ENCODE measurements at places on chromosomes 16 and 17. TPM values are rescaled to one million over a fixed set of nuclear protein-coding genes. Genes with fewer than 3 reads are reported as not detected.

Gene KRT20
- total RNA-seq = not detected

Gene C1QTNF8
- total RNA-seq = not detected

Gene SOCS3
- total RNA-seq = 335 TPM

Gene PDIA2
- total RNA-seq = 1.5 TPM

Gene SLC6A2
- total RNA-seq = 0.48 TPM

- DNase-seq = no peak
Measured at GRCh38 chr17:12388226-12388625, 277.5 kb upstream of the MYOCD start.

- DNase-seq = no peak
Measured at GRCh38 chr17:55354941-55355340, 66.7 kb downstream of the MMD start.

GRCh38 chr16:6447021-6447790 is 885.4 kb upstream of the RBFOX1 start:
- DNase-seq = no peak

DNA sequence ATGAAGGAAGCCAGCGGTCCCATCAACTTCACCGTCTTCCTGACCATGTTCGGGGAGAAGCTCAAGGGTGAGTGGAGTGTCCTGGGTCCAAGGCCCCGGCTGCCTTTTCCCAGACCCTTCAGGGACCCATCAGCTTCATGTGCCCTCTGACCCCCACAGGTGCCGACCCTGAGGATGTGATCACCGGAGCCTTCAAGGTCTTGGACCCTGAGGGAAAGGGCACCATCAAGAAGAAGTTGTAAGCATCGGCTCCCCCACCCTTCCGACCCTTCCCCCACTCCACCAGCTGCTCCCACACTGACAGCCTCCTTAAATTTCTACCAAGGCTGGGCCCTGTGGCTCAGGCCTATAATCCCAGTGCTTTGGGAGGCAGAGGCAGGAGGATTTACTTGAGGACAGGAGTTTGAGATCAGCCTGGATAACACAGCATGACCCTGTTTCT is 1.9 kb downstream of the MYL11 start:
- no peak for DNase-seq

DNA sequence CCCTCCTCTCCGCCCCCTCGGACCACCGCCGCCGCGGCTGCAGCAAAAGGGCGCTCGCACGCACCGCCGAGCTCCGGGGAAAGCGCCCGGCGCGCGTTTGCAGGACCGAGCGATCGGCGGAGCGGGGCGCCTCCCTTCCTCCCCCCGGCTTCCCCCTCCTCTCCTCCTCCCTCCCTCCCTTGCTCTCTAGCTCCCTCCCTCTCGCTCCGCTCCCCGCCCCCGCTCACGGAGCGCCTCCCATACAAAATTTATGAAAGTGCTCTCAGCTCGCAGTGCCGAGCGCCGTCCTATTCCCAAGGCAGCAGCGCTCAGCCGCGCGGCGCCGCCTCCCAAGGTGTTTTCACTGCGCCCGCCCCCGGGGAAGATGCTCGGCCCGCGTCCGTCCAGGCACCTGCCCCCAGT is at the start of gene RTN4RL1:
Gene RTN4RL1 (minus strand): TSS at position 115 of the 402 bp plus-strand sequence. CDS start 469 bp downstream, outside the sequence.
- no peak for DNase-seq

- DNase-seq = no peak
Measured at GRCh38 chr17:4741544-4741943, 1.8 kb upstream of the CXCL16 start.

DNA sequence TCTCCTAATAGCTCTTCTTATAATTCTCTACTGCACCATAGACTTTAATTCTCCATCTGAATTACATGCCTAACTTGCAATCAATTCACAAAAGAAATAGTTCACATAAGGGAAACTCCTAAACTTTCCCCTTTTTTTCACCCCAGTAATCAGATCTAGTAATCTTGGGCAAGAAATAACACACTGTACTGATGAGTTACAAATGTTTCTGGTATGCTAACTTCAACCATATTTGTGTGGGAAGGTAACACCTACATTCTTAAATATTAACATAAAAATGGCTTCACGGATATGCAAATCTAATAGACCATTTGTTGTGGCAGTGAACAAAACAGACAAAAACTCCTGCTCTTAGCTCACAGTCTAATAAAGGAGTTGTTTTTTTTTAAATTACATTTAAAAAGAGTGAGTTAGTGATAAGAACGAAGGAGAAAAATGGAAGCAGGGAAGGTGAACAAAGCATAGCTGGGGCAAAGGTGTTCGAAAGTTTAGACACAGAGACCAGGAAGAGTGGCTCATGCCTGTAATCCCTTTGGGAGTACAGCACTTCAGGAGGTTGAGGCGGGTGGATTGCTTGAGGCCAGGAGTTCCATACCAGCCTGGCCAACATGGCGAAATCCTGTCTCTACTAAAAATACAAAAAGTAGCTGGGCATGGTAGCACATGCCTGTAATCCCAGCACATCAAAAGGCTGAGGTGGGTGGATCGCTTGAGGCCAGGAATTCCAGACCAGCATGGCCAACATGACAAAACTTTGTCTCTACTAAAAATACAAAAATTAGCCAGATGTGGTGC is 34.8 kb downstream of the CMTM3 start:
- no peak for DNase-seq

DNA sequence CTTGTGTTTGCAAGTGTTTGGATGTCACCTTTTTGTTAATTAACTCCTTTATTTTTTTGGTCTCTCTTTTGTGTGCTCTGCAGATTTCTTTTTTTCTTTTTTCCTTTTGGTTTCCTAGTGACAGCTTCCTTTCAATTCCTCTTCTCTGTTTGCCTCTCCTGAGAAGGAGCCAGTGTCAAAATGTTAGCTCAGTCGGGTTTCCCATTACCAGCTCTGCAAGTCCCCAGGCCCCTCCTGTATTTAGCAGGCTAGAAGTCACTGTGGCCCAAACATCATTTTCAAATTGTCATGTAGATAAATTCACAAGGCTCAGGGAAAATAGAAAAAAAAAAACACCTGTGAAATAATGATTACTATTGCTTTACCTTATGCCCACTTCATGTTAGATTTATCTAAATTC is 1621.6 kb downstream of the CDH8 start:
- DNase-seq = no peak

GRCh38 chr17:58965221-58965620 is 141.5 kb downstream of the TRIM37 start:
- no peak for DNase-seq

DNA sequence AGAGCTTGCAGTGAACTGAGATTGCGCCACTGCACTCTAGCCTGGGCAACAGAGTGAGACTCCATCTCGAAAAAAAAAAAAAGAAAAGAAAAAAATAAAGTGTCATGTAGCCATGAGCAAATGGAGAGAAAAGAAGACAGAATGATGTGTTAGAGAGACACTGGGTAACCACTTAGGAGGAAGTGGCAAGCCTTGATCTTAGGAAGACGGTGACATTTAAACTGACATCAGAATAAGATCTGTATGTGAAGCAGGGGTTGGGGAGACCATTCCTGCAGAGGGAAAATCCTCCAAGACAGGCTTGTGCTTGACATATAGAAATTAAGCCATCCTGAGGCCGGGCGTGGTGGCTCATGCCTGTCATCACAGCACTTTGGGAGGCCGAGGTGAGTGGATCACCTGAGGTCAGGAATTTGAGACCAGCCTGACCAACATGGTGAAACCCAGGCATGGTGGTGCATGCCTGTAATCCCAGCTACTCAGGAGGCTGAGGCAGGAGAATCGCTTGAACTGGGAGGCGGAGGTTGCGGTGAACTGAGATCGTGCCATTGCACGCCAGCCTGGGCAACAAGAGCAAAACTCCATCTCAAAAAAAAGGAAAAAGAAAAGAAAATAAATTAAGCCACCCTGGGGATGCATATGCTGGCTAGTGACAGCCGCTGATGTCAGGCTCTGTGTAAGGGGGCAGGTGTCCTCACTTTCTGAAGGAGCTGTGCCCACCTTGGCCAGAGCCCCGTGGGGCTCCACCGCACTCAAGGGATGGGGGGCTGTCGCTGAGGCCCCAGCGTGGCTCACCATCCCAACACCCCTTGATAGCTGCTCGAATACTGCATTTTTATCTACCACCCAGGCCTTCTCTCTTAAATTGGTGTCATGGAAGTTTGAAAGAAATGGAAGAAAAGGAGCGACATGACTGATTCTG is 13.1 kb upstream of the CYB5B start:
- no peak for DNase-seq

DNA sequence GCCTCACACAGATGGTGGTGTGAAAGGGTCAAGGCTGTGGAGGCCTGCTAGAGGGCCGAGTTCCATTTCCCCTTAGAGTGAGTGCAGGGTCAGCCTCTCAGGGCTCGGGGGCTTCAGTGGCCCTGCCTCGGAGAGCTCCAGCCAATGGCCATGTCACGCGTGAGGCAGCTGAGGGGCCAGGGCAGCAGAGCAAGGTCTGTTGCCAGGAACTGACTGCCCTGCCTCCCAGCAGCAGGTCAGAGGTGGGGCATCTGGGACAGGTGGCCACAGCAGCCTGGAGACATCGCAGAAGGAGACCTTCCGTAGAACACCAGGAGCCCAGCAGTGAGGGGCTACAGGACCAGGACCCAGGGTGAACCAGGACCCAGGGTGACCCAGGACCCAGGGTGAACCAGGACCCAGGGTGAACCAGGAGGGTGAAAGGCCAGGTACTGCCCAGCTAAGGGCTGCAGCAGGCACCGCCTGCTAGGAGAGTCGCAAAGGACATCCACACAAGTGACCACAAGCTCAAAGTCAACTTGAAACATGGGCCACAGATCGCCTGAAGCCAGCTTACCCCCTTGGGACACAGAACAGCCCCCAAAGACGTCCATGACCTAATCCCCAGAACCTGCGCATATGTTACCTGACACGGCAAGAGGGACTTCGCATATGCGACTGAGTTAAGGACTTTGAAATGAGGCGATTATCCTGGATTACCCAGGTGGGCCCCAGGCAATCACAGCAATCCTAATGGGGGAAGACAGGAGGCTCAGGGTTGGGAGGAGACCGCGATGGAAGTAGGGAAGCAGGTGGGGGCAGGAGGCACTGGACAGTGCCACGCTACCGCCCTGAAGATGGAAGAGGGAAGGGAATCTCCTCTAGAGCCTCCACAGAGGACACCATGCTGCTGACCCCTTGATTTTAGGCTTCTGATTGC is 4.8 kb upstream of the MEAK7 start:
- DNase-seq = no peak

DNA sequence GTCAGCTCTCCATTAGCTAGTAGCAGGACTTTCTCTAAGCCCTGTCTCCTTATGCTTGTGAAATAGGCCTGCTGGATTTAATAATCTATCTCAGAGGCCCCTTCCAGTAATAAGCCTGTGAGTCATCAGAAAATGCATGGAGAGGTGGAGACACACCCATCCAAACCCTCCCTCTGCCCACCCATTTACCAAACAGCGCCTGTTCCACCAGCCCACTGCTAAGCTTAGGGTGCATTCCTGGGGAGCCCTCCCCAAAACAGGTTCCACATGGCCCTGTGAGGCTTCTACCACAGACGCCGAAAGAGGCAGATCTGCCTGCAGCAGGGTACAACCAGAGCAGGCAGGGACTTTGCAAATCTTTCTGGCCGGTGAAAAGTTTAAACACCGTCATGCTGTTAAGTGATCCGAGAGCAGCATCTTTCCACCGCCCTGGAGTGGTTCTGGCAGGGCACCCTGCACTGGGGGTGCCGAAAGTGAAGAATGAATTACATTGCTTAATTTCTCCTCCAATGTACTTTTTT is 99.3 kb downstream of the GAS7 start:
- no peak for DNase-seq

DNA sequence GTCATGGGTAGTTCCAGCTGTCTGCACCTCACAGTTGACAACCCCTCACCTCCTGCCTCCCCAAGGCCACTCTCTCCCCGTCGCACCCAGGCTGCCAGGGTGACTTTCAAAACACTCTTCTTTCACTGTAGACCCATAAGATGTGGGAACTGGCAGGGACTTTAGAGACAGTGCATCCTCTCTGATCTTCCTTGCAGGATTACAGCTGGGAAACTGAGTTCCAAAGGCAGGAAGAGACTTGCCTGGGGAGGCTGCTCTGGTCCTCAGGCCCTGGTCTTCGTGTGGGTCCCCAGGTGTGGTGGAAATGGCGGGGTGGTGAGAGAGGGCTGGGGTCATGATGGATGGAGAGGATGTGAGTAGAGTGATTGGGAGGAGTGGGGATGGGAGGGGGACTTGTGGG is 21.9 kb upstream of the NKD1 start:
- no peak for DNase-seq

DNA sequence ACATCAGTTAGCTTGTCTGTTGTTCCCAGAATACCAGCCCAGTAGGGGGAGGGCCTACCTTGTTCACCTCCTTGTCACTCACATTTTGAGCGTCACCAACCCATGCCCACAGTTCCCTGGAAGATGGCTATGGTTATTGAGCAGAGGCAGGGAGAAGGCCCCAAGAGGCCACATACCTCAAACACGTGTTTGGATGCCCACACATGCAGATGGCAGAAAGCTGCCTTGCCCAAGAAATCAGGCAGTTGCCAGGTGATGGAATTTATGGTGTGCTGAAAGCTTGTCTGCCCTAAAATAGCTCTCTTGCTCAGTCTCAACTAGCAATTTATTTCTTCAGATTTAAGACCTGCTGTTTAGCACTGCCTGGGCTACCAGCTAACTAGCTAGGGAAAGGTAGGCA is 16.5 kb upstream of the CMTM4 start:
- no peak for DNase-seq

DNA sequence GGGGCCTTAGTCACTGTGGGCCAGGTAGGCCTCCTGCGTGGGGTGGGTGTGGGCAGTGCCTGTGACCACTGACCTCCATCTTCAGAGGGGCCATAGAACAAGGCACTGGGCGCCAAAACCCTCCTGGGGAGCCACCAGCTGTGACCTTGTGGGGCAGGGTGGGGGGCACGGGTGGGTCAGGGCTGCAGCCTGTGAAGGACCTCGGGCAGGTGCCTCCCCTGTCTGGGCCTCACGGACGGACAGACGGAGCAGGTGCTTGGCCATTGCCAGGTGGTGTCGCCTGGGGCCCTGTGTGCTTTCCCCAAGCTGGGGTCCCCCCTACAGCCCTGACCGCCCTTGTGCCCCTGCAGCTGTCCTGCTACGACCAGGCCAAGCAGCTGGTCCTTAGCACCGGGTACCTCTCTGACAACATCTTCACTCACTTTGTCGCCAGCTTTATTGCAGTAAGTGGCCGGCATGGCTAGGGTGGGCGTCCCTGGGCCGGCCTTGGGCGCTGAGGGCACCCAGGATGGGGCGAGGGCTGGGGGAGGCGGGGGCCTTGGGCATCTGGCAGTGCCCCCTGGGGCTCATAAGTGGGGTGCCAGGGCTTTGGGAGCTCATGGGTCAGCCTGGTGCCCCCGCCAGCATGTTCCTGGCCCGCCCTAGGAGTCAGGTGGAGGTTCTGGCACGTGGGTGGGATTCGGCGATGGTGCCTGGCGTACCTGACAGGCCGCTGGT is 5.1 kb downstream of the SLC25A10 start:
- DNase-seq = no peak
